ENCODE measurements at places on chromosomes 7 and 10.
A peak's percentile ranks its signal among the peaks of the same experiment; 100 is the strongest.

DNA sequence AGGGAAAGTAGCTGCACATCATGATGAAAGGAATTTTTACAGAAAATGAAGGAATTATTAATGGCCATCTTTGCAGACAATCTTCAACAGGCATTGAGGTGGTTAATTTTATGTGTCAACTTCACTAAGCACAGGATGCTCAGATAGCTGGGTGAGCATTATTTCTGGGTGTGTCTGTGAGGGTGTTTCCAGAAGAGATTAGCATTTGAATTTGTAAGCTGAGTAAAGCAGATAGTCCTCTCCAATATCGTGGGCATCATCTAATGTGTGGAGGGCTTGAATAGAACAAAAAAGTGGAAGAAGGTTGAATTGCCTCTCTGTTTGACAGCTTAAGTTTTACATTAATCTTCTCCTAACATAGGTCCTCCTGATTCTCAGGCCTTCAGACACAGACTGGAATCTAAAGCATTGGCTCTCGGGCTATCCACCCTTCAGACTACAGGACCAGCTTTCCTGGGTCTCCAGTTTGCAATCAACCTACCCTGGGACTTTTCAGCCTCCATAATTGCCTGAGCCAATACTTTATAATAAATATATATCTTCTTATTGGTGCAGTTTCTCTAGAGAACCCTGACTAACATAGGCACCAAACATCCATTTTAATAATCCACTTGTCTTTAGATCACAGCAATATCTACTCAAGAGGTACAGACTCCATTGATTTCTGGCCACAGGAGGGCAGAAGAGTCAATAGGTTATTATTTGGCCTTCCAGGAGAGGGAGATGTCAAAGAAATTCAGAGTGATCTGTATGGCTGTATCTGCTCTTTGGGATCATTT is 10.5 kb upstream of the CRPPA start:
- H3K4me3 ChIP-seq, result no peak overlapping the region
- DNase-seq, result peak; percentile 27
- H3K4me1 ChIP-seq, result no peaks in the 10 kb centered on the region
- no peaks in the 10 kb centered on the region for H3K27me3 ChIP-seq
- no peaks in the 10 kb centered on the region for H3K36me3 ChIP-seq

DNA sequence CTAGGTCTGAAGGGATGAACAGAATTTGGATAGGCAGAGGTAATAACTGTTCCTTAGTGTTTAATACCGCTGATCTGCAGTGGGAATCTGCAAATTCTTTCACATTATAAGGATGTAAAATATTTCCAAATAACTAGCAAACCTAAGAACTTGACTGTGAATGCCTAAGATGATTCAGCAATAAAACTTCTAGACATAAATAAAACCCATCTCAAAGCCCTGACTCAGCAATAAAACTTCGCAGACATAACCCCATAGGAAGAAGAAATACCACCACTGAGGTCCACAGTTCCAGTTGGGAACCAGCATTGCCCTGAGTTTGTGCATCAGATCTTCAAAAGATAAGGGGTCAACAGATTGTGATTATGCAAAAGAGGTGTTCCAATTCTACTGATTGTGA is 354.2 kb downstream of the GFRA1 start:
- H3K27me3 ChIP-seq, result no peaks in the 10 kb centered on the region
- no peaks in the 10 kb centered on the region for H3K36me3 ChIP-seq
- no peaks in the 10 kb centered on the region for H3K4me1 ChIP-seq
- no peak for DNase-seq

- H3K27me3 ChIP-seq, result no peaks in the 10 kb centered on the region
- H3K36me3 ChIP-seq, result peaks cover 8% of the 10 kb centered on the region
- H3K4me1 ChIP-seq, result peaks cover 51% of the 10 kb centered on the region
- no peak for DNase-seq
Measured at GRCh38 chr7:947391-948210, 6.9 kb downstream of the ADAP1 start.

GRCh38 chr10:116826803-116827202 is 22.5 kb upstream of the ENO4 start:
- H3K27ac ChIP-seq, result no peak overlapping the region
- H3K36me3 ChIP-seq, result no peaks in the 10 kb centered on the region
- H3K4me3 ChIP-seq, result no peak overlapping the region

- H3K27ac ChIP-seq, result no peak overlapping the region
- H3K27me3 ChIP-seq, result no peaks in the 10 kb centered on the region
- H3K36me3 ChIP-seq, result no peaks in the 10 kb centered on the region
- no peak for DNase-seq
Measured at GRCh38 chr10:6347391-6347951, 144.7 kb downstream of the PFKFB3 start.

GRCh38 chr10:109624939-109625338 is 298.4 kb downstream of the XPNPEP1 start:
- H3K4me3 ChIP-seq, result no peak overlapping the region
- H3K4me1 ChIP-seq, result no peaks in the 10 kb centered on the region
- no peaks in the 10 kb centered on the region for H3K36me3 ChIP-seq

- H3K4me3 ChIP-seq, result no peak overlapping the region
- no peak for DNase-seq
- H3K36me3 ChIP-seq, result no peaks in the 10 kb centered on the region
- H3K4me1 ChIP-seq, result peaks cover 10% of the 10 kb centered on the region
Measured at GRCh38 chr10:6278519-6279120, 75.9 kb downstream of the PFKFB3 start.

GRCh38 chr10:89659143-89660131 is 14.4 kb upstream of the PANK1 start:
- H3K36me3 ChIP-seq, result no peaks in the 10 kb centered on the region
- peak; percentile 54 for DNase-seq
- no peaks in the 10 kb centered on the region for H3K4me1 ChIP-seq
- no peak overlapping the region for H3K27ac ChIP-seq

DNA sequence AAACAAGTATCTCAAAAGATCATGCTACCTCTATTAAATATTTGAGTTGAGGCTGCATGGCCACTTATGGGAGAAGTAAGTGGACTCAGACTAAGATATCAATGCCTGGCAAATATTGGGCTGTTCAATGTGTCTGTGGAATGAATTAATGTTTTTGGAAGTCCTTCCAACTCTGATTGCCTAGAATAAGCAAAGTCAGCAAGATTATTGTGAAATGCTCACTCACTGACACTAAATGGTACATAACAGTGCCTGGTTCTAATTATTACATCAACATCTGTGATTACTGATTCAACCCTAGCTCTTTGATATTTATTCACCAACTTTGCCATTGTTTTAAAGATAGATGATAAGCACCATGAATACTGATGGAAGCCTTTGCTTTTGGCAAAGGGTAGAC is 45.5 kb upstream of the HDAC9 start:
- DNase-seq, result no peak
- H3K4me3 ChIP-seq, result no peak overlapping the region
- no peaks in the 10 kb centered on the region for H3K36me3 ChIP-seq
- no peaks in the 10 kb centered on the region for H3K4me1 ChIP-seq
- no peaks in the 10 kb centered on the region for H3K27me3 ChIP-seq

DNA sequence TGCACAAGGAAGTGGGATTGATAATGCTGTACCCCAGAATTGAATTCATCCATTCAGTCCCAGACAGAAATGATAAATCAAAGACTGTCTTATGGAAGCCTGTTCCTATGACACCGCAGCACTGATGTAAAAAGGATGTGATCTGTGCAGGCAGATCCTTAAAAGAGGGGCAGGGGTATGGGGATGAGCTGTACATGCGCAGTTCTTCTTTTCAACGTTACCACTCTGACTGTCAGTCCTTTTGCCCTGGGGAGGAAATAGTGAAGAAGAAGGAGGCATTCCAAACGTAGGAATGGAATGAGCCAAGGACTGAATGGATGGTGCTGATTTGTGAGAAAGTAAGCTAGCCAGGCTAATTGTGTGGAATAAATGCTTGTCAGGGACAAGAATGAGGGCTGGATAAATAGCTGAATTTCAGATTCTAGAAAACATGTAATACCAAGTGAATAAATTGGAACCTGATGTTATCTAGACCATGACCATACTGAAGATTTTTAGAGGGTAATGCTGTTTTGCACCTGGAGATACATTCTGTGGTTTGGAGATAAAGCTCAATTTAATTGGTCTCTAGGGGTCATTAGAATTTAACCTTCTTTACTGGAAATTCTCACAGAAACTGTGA is 509.3 kb downstream of the SORCS3 start:
- H3K27ac ChIP-seq, result no peak overlapping the region
- DNase-seq, result no peak
- no peaks in the 10 kb centered on the region for H3K27me3 ChIP-seq

GRCh38 chr7:83849131-83849530 is 200.2 kb upstream of the SEMA3E start:
- no peaks in the 10 kb centered on the region for H3K27me3 ChIP-seq
- H3K36me3 ChIP-seq, result no peaks in the 10 kb centered on the region
- H3K4me3 ChIP-seq, result no peak overlapping the region
- H3K4me1 ChIP-seq, result no peaks in the 10 kb centered on the region

DNA sequence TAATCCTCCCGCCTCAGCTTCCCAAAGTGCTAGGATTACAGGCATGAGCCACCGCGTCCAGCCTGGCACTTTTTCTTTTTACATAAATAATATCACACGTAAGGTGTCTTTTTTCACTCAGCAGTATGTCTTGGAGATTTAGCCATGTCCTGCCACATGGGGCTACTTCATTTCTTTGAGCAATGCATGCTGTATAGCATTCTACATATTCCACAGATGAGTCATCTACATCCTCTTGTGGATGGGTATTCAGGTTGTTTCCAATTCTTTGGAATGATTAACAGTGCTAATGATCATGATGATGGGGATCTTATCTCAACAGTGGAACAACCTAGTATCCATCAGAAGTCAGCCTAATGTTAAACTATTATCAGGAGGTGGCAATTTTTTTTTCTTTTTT is 50.8 kb downstream of the ZNF503 start:
- no peak for DNase-seq
- H3K27ac ChIP-seq, result no peak overlapping the region
- H3K36me3 ChIP-seq, result no peaks in the 10 kb centered on the region
- no peaks in the 10 kb centered on the region for H3K4me1 ChIP-seq

DNA sequence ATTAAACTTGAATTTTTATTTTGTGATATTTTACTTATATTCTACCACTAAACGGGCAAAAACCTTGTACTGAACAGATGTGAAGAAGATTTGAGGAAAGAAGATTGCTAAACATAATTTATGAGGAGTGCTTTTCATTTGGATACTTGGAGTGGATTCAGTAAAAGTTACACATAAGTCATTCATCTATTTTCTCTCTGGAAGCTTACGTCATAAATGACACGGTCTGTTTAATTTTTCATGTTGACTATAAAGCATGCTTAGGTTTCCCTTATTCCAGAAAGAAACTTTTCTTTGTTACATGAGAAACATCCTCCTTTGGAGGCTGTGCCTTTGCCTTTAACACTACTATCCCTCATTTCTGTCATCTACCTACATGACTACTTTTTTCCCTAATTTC is 53.9 kb downstream of the TFEC start:
- DNase-seq, result no peak
- no peak overlapping the region for H3K4me3 ChIP-seq
- no peaks in the 10 kb centered on the region for H3K36me3 ChIP-seq
- H3K27ac ChIP-seq, result no peak overlapping the region
- H3K27me3 ChIP-seq, result no peaks in the 10 kb centered on the region

DNA sequence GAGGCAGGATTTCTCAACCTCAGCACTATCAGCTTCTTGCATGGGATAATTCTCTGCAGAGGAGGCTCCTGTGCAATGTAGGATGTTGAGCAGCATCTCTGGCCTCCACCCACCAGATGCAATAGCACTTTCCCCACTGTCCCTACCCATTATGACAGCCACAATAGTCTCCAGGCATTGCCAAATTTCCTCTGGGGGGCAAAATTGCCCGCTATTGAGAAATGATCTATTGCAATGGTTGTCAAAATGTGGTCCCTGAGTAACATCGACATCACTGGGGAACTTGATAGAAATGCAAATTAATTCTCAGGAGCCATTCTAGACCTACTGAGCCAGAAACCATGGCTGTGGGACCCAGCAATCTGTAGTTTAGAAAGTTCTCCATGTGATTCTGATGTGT is 7.0 kb downstream of the KCNK18 start:
- H3K4me1 ChIP-seq, result no peaks in the 10 kb centered on the region
- H3K27me3 ChIP-seq, result no peaks in the 10 kb centered on the region
- H3K36me3 ChIP-seq, result no peaks in the 10 kb centered on the region
- H3K27ac ChIP-seq, result no peak overlapping the region

GRCh38 chr10:13074563-13075451 is 25.2 kb upstream of the OPTN start:
- no peak overlapping the region for H3K4me3 ChIP-seq
- DNase-seq, result peak; percentile 89
- no peak overlapping the region for H3K27ac ChIP-seq
- H3K4me1 ChIP-seq, result no peaks in the 10 kb centered on the region
- no peaks in the 10 kb centered on the region for H3K27me3 ChIP-seq

GRCh38 chr7:111005445-111005844 is 85.5 kb upstream of the LRRN3 start:
- no peaks in the 10 kb centered on the region for H3K36me3 ChIP-seq
- no peak overlapping the region for H3K4me3 ChIP-seq
- no peak for DNase-seq
- no peaks in the 10 kb centered on the region for H3K4me1 ChIP-seq

GRCh38 chr10:73480158-73480557 is 15.7 kb downstream of the PPP3CB start:
- H3K4me1 ChIP-seq, result no peaks in the 10 kb centered on the region
- no peak for DNase-seq
- no peaks in the 10 kb centered on the region for H3K27me3 ChIP-seq

DNA sequence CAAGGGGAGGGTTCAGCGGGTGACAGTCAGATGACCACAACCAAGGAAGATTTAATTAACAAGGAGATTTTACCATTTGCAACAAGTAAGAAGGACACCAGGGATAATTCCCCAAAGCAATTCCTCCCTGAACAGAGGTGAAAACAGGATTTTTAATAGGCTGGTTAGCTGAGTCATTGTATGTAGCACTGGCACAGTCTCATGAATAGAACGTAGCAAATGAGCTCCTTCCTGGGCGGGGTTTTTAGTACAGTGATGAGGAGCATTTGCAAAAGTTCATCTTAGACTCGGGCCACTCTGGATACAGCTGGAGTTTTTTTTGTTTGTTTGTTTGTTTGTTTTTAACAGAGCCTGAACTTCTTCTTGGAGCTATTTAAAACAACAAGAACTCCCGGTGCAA is 39.0 kb downstream of the TAC1 start:
- H3K36me3 ChIP-seq, result no peaks in the 10 kb centered on the region
- no peaks in the 10 kb centered on the region for H3K4me1 ChIP-seq
- no peak overlapping the region for H3K4me3 ChIP-seq
- H3K27ac ChIP-seq, result no peak overlapping the region
- H3K27me3 ChIP-seq, result no peaks in the 10 kb centered on the region
- DNase-seq, result no peak

DNA sequence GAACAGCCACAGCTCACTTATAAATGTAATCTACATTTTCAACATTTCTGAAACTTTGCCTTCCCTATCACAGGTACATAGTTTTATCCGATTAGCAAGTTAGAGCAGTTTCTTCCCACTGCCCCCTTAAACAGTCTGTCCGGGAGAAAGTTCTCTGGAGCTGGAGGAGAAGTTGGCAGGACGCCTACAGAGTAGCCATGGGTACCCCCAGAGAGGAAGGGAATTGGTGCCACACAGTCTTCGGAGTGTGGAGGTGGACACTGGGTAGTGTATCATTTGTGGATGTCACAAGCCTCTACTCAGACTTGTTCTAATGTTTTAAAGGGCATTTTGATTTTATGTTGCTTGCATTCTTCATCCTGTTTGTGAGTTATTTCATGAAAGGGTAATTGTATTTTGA is 39.0 kb downstream of the TAF3 start:
- DNase-seq, result no peak
- no peak overlapping the region for H3K27ac ChIP-seq
- H3K36me3 ChIP-seq, result no peaks in the 10 kb centered on the region
- peaks cover 8% of the 10 kb centered on the region for H3K4me1 ChIP-seq
- no peaks in the 10 kb centered on the region for H3K27me3 ChIP-seq

GRCh38 chr7:104096683-104097082 is 107.2 kb upstream of the RELN start:
- no peaks in the 10 kb centered on the region for H3K36me3 ChIP-seq
- H3K4me1 ChIP-seq, result no peaks in the 10 kb centered on the region
- H3K4me3 ChIP-seq, result no peak overlapping the region
- no peaks in the 10 kb centered on the region for H3K27me3 ChIP-seq
- no peak for DNase-seq
